ENCODE measurements at places on chromosomes 1 and 21. TPM values are rescaled to one million over a fixed set of nuclear protein-coding genes. Genes with fewer than 3 reads are reported as not detected.

The RHD gene
- 0.69 TPM for total RNA-seq

The MAP1LC3C gene
- total RNA-seq = 1.9 TPM

The AVPR1B gene
- total RNA-seq = not detected

The BARHL2 gene
- total RNA-seq = not detected

The PADI4 gene
- total RNA-seq = not detected

DNA sequence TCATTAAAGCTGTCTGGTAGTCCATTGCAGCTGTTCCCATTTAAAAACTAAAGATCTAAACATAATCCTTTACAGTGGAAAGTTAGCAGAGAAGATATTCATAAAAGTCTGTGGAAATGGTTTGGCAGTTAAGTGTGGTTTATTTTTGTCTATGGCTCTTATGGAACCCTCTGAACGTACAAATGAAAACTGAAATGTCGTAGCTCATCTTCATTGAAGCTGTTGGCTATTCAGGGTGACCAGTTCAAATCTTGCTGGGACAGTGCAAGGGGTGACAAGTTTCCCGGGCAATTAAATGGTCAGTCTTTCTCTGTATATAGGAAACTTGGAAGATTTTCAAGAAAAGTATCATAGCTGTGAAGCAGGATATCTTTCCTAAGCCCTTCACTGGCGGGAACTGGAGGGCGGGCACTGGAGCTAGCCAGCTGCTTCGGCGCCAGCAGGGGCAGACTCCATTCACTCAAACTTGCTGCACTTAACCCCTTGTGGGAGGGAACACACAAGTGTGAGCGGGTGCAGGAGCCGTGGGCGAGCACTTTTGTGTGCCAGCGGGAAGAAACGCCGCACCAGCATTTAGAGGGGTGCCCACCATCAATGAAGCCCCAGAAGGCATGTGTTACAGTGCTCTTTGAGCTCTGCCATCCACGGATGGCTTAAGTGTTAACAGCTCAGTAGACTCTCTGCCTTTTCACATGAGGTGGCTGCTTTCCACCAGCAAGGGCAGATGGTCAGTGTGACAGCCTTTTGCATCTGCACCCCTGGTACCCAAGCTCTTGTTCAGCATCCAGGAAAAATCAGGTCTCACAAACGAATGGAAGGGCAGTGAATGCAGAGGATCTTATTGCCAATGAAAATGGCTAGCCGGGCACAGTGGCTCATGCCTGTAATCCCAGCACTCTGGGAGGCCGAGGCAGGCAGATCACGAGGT lies 232.1 kb upstream of the KAZN start:
- peak; percentile 23 for DNase-seq

GRCh38 chr1:185444676-185445075 lies 127.6 kb upstream of the IVNS1ABP start:
- DNase-seq = no peak

DNA sequence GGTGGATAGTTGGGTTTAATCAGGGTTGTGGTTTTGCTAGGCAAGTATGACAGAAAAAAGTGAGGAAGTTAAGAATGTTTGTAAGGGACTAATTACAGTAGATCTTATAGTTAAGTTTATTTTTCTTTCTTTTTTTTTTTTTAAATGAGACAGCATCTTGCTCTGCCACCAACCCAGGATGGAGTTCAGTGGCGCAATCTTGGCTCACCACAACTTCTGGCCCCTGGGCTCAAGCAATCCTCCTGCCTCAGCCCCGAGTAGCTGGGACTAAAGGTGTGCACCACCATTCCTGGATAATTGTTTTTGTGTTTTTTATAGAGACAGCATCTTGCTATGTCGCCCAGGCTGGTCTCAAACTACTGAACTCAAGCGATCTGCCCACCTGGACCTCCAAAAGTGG lies 41.7 kb downstream of the EYA3 start:
- no peak for DNase-seq

DNA sequence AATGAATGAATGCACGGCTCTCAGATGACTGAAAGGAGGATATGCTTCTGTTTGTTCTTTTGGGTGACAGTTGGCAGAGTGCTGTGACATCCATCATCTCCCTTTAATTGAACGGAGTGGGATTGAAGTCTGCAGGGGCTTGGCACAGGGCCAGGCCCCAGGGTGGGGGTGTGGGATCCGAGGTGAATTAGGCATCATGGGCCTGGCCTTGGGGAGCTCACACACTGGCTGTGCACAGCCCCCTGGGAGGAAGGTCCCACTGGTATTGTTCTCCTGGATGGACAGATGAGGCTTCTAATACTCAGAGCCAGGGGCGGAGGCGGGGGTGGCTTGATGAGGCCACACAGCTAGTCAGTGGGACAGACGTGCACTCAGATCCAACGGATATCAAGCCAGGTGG lies 19.3 kb downstream of the EPHB2 start:
- no peak for DNase-seq

DNA sequence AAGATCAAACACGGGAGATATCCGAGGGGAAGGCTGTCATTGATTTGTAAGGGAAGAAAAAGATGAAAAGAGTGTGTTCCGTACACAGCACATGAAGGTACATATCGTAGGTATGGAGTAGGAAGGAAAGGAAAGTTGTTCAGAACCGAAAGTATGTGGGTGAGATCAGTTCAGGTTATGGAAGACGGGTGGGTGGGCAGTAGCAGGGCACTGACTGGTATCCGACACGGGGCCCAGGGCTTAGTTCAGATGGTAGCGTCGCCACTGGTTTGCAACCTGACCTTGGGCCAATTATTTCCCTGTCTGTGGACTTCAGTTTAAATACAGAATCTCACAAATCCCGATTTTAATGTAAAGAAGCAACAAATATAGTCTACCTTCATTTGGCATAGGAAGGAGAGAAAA lies 27.8 kb upstream of the A3GALT2 start:
- DNase-seq = no peak

DNA sequence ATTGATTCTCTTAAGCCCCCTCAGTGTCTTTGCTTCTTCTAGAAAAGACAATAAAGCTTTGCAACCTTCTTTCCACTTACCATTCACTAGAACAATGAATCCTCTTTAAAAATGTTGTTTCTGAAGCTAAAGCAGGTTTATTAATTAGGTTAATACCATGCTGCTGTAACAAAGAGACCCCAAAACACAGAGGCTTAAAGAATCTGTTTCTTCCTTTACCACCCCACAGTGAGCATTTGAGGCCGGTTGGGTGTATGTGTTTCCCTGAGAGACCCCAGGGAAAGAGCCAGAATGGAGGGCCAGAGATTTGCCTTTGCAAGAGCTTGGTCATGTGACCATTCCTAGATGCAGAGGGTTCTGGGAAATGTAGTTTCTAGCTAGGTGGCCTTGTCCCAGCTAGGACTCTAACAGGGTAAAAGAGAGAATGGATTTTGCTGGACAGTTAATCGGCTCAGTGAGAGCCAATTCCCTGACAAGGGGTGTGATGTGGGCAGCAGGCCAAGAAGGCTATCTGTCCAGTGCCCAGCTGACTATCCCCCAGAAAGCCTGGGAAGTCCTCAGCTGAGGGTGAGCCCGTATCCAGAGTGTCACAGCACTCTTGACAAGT lies 191.8 kb upstream of the TMEM51 start:
- no peak for DNase-seq

DNA sequence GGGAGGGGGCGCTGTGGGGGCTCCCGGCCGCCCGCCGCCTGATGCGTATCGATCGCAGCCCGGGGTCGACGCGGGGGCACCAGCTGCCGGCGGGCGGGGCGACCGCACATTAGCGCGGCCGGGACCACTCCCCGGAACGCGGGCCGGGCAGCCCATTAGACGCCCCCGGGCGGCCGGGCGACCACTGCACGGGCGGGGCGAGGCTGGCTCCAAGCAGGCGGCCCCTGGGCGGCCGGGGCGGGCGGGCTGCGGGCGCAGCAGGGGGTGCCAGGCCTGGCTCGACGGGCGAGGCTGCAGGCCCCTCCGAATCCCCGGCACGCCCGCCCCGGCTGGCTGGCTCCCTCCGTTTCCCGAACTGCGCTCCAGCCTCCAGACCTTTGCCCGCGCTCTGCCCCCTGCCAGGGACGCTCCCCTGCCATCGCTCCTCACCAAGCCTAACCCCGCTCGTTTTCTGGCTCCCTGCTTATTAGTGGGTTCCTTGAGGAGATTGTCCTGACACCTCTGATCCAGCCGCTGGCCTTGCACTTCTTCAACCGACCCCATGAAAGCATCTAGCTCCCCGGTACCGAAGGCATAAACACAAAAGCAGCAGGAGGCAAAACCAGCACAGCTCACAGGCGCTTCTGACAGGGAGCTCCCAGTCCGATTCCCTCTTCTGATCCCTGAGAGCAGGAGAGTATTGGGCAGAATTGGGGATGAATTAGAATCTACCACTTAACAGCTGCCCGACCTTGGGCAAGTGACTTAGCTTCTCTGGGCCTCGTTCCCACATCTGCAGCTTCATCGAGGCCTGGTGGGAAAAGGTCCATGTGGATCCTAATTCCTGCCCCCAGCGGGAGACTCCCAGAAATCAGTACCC lies 92.6 kb upstream of the CASZ1 start:
- no peak for DNase-seq

DNA sequence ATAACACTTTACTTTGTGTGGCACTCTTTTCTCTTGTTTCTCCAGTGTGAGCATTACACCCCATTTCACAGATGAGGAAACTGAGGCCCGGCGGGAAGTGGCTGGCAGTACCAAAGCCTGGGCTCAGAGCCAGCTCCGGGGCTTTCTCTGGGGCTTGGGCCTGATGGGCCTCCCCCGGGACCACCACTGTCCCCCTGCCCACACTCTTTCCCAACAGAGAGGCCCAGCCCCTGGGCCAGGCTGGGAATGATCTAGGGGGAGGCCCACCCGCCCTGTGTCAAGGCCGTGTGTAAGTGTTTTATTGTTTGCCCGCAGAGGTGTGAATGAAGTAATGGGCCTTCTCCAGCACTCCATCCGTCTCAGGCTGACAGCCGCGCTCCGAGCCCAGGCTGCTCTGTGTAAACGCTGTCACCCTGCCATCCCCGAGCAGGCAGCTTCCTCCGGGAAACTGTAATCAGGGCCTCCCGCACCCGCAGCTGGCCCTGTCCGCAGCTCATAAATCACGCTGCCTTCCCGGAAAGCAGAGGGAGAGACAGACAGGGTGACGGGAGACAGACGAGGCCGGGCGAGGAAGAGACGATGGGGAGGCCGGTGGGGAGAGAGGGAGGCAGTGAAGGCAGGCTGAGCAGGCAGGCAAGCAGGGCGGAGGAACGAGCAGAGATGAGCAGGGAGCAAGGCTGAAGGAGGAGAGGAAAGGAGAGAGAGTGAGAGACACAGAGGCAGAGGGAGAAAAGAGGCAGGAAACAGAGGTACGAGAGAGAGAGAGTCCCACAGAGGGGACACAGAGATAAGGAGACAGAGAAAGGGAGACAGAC lies 109.7 kb upstream of the ZBTB40 start:
- DNase-seq = no peak

DNA sequence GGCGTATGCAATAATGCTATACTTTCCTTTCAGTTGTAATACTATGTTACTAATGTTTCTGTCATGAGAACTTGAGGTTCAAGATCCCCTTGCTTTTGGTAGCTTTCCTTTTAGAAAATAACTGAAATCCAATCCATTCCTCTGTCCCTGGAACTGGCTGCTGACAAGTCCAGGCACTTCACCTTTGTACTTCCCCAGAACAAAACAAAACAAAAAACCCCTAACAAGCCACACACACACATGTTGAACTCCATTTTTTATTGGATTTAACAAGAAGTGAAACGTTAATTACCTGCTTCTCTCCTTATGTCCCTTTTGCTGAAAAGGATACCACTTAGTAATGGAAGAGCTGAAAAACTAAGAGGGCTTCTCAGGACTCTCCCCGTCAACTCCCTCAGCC lies 26.1 kb upstream of the SDC3 start:
- DNase-seq = no peak

GRCh38 chr1:116357487-116357886 lies 15.6 kb upstream of the ATP1A1 start:
- no peak for DNase-seq

DNA sequence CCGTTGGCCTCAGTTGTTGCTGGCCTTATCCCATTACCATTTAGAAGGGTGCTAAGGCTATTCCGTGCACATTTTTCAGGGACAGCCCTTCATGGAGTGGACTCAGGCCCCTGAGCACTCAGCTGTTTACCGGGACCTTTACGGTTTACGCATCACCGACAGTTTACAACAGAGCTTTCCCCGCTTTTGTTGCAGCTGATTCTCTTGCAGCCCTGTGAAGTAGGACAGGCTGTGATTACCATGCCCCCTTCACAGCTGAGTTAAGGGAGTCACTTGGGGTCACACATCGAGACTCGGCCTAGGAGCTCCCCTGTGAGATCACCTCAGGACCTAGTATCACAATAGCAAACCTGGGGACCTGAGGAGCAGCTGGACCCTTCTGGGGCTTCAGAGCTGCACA lies 41.9 kb downstream of the PTPRF start:
- DNase-seq = no peak

- no peak for DNase-seq
These were observed 10.2 kb downstream of the PRXL2B start for GRCh38 chr1:2596530-2597333.
